ENCODE measurements at places on chromosomes 2 and 18.

DNA sequence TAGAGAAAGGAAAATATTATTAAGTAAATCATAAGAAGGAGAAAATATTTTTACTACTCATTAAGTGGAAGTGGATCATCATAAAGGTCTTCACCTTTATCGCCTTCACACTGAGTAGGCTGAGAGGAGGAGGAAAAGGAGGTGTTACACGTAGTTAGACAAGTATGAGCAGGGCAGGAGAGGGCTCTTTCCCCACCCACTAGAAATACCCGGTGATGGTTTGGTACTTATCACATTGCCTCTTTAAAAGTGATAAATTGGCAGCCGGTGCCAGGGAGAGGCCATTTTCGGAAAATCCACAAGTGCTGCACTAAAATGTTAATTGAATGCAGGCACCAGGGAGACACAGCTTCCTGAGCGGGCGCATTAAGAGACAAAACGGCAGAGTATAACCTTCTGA, 598.7 kb upstream of the SOX11 start:
- no peak for DNase-seq

DNA sequence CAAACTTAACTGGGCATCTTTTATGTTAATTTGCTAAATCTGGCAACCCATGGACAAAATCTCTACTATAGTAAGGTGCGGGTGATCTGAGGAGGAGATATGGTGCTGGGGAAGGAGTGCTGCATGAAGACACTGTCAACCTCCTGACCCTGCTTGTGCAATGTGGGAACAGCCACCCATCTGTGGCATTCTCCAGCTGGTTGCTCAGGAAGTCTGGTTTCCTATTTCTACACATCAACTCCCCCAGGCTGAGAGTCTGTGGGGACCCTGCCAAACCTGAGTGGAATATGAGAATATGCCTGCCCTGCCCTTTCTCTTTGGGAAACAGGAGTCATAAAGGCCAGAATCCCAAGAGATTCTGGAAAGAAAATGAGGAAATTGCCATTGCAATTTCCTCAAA, 60.1 kb upstream of the PAX3 start:
- no peak for DNase-seq

- no peak for DNase-seq
These were observed 35.1 kb downstream of the ARL5A start for GRCh38 chr2:151793123-151793522.

DNA sequence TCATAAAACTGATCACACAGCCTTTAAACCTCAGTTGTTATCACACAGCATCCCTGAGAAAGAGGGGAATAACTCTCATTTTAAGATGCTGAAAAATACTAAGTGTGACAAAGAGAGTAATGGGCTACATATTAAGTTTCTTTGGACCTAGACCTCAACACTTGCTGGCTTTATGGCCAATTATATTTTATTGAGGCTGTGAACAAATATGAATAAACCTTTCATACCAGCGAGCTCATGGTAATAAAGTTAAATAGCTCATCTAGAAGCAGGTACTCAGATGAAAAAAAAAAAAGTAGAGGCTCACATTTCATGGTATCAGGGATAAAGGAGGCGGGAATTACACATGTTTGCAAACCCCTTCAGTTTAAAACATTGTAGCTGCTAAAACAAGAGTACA, 75.7 kb downstream of the DOCK10 start:
- no peak for DNase-seq

DNA sequence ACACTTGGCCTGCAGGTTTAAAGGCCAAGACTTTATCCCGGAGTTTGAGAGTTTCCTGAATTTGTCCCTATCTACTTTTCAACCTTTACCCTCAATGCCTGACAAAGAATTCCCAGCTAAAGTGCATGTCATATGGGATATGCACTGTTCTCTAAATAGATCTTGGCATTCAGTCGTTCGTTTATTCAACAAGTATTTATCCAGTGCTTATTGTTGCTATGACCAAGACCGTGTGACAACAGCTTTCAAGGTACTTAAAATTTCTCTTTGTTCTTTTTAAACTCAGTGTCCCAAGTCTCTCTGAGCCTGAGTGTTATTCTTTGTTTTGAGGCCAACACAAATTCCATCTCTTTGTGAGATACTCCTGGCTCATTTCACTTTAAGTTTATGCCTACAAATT, 133.4 kb downstream of the RGPD3 start:
- DNase-seq: no peak

DNA sequence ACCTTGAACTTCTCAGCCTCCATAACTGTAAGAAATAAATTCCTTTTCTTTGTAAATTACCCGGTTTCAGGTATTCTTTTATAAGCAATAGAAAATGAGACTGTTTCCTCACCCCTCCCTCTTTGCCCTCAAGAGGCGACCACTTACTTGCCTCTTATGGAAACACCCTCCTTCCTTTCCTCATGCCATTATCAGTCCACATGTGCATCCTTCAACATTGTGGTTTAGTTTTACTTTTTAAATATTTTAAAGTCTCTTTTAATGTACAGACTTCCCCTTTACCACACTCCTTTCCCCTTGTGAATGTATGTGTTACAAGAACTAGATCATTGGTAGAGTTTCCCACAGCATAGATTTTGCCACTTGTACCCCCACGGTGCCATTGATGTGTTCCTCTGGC, 202.4 kb upstream of the SIX2 start:
- DNase-seq: no peak

- no peak for DNase-seq
These were observed 238.2 kb upstream of the RBBP8 start for GRCh38 chr18:22694954-22695353.

DNA sequence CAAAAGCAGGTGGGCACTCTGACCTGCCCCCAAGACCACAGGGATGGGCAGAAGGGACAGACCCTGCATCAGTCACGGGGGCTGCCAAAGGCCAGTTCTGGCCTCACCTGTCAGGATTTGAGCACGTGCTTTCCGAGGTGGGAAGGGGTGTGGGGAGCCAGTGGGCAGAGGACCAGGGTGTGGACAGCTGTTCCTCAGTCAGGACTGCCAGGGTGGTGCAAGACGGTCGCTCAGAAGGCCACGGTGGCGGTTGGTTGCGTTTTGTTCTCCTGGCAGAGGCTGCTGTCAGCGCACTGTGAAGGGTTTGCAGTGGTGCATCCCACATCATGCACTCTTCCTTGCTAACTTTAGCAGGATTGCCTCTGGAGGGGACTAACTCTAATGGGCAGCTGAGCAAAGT, 665.3 kb upstream of the RAB6C start:
- DNase-seq: no peak

DNA sequence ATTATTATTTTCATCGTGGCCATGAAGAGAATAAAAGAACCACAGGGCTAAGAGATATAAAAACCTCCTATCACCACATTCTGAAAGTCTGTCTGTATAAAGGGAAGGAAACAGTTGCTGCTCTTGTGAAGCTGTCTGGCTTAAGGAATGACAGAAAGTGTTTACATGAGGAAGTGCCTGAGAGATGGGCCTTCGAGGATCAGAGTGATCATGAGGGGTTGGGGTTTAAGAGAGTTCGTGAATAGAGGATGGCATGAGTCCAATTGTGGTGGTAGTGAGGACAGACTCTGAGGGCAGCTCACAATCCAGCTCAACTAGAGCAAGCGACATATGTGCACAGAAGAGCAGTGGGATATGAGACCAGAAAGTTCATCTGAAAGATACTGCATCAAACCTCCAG, 65.8 kb upstream of the PIEZO2 start:
- no peak for DNase-seq

DNA sequence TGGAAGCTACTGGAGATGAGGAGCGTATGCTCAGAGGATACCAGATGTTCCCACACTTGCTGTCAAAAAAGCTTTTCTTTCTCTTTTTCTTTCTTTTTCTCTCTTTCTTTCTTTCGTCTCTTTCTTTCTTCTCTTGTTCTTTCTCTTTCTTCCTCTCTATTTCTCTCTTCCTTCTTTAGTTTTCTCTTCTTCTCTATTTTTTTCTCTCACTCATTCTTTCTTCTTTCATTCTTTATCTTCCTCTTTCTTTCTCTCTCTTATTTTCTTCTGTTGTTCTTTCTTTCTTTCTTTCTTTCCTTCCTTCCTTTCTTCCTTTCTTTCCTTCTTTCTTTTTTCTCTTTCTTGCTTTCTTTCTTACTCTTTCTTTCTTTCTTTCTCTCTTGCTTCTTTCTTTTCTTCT, 457.6 kb downstream of the CMPK2 start:
- no peak for DNase-seq

Measured in NCI-H1930 (cell line).